ENCODE measurements at places on chromosomes 2 and 18.

- no peak for DNase-seq
These were observed 192.0 kb downstream of the MTX2 start for GRCh38 chr2:176461098-176461808.

DNA sequence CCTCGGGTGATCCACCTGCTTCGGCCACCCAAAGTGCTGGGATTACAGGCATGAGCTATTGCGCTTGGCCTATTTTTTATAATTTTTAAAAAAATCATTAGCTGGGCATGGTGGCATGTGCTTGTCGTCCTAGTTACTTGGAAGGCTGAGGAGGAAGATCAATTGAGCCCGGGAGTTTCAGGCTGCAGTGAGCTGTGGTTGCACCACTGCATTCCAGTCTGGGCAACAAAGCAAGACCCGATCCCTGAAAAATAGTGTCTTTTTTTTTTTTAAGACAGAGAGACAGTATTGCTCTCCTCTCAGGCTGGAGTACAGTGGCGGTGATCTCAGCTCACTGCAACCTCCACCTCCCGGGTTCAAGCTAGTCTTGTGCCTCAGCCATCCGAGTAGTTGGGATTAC is 4.8 kb downstream of the SSB start:
- DNase-seq: no peak

DNA sequence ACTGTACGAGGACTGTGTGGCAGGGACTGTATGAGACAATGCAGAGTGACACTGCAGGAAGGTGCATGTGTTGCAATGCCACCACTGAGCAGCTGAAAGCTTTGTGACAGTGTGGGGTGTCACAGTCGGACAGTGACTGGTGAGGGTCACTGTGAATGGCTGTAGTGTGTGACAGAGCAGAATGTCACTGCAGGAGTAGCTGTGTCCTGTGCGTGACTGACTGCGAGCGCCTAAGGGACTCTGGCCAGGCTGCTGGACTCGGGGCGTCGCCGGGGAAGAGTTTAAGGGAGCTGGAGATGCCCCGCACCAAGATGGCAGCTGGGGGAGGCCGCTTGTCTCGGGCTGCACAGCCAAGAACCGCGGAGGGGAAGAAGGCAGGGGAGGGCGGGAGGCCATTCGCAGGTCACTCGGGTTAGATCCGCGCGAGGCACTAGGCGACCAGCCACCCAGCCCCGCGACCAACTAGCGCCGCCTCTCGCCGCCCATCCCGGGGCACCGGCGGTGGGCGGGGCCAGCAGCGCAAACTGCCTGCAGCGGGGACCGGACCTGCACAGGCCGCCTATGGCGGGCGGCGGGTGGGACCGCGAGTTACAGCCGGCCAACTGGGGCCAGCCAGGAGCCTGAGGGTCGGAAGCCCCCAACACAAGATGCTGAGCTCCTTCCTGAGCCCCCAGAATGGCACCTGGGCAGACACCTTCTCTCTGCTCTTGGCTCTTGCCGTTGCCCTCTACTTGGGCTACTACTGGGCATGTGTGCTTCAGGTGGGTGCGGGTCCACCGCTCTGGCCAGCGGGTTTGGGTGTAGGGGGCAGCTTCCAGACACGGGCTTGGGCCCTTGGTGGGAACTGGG is at the start of gene ABHD1:
TSS of gene ABHD1 (plus strand) at position 514 of the 849 bp plus-strand sequence. CDS start at position 648, 134 bp downstream.
- DNase-seq: peak; percentile 37

GRCh38 chr2:237833546-237833945 is 25.9 kb upstream of the RAMP1 start:
- no peak for DNase-seq

GRCh38 chr2:63444565-63445288 is 143.6 kb downstream of the WDPCP start:
- DNase-seq: no peak

GRCh38 chr18:36769611-36770314 is 59.0 kb downstream of the TPGS2 start:
- no peak for DNase-seq

DNA sequence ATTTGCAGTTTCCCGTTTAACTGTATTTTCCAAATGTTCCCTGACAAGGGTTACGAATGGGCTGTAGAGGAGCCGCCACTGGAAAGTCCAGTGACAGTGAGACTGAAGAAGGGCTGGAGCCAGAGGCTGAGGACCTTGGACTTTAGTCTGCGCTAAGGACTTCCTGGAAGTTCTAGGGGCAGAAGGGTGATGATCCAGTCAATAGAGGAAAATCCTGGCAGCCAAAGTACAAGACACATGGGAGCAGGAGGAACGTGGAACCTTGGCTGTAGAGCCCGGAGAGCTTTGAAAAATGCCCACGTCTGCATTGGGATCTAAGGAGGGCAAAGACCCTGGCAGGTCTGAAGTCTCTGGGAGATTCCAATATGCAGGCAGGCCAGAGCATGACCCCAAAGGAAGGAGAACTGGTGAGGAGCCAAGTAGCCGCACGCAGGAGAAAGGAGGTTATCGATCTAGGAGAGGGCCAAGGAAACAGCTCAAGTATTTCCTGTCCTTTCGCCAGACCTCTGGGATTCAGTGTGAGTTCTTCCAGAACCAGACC is 28.5 kb downstream of the MBP start:
- DNase-seq: no peak

DNA sequence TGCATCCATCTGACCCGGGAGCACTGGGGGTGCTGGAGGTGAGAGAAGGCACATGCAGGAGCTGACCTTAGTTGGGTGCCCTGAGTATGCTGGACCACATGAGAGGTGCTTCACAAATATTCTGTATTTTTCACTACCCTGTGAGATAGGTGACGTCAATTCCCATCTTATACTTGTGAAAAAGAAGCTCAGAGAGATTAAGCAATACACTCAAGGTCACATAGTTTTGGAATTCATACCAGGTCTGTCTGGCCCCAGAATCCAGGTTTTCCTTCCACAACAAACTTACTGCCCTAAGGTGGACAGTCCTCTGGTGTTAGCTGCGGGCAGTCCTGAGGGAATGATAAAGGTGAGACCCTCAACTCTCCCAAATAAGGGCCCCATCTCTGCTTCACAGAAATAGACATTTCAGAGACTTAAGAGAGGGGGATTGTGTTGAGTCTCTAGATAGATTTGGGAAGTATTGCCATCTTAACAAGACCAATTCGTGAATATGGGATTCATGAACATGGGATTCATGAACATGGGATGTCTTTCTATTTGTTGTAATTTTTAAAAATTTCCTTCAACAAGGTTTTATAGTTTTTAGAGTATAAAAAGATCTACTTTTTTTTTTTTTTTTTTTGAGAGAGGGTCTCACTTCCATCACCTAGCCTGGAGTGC is 64.0 kb upstream of the SMAD7 start:
- DNase-seq: no peak

- DNase-seq: no peak
These were observed 82.1 kb upstream of the TANK start for GRCh38 chr2:161078211-161078539.
